ENCODE measurements at places on chromosomes 7 and 10.

GRCh38 chr7:108001764-108002725 lies 916 bp downstream of the LAMB1 start:
- DNase-seq: no peak

DNA sequence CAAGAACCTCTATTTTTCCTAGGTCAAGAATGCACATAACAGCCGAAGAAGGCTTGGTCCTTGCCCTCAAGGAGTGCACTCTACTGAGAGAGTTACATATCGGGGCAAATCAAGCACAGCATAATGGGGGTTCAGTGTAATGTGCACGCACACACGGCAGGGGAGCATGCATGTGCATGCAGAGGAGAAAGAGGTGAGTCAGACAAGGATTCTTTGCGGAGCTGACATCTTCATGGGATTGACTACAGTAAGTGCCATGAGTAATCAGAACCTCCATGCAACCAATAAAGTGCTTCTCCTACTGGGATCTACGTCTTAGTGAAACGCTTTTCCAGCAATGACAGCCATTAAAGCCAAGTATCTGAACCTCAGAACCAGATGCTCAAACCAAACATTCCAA lies 123.6 kb downstream of the RNF216 start:
- no peak for DNase-seq

- no peak for DNase-seq
Observed at GRCh38 chr7:104161244-104161643, 46.6 kb downstream of the ORC5 start.

DNA sequence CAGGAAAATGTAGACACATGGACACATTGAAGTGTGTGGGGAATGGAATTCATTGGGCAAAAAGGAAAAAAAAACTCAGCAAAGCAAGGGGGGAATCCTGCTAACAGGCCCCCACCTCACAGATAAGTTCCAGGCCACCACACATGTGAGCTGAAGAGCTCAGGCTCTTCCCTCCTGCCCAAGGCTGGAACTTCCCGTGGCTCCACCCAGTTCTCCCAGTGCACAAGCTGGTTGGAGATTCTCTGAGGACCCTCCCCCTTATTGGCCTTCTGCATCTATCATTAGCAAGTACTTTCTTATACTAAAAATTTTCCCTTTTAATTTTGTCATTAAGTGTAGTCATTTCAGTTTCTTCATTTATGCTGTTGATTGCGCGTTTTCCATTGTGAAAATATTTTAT lies 190.8 kb downstream of the CCSER2 start:
- no peak for DNase-seq

- no peak for DNase-seq
Observed at GRCh38 chr10:110842326-110842904, 29.3 kb upstream of the PDCD4 start.

- no peak for DNase-seq
Observed at GRCh38 chr7:132475669-132476116, 100.6 kb downstream of the PLXNA4 start.

- DNase-seq: no peak
Observed at GRCh38 chr10:100877461-100877850, 35.3 kb upstream of the SLF2 start.

DNA sequence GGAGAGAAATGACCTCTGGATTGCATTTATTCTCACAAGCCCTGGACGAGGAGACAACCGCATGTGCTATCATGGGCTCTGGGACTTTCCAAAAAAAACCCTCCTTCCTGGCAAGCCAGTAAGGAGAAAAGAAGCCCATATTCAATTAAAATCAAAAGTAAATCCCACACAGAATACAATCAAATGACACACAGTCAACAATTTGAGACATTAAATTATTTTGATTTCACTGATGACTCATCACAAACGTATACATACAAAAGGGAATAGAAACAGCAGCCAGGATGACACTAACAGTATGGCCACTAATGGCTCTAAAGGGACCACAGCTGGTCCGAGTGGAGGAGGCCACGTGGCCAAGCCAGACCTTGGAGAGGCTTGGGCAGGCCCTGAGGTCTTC lies 24.9 kb downstream of the LRRC20 start:
- no peak for DNase-seq

DNA sequence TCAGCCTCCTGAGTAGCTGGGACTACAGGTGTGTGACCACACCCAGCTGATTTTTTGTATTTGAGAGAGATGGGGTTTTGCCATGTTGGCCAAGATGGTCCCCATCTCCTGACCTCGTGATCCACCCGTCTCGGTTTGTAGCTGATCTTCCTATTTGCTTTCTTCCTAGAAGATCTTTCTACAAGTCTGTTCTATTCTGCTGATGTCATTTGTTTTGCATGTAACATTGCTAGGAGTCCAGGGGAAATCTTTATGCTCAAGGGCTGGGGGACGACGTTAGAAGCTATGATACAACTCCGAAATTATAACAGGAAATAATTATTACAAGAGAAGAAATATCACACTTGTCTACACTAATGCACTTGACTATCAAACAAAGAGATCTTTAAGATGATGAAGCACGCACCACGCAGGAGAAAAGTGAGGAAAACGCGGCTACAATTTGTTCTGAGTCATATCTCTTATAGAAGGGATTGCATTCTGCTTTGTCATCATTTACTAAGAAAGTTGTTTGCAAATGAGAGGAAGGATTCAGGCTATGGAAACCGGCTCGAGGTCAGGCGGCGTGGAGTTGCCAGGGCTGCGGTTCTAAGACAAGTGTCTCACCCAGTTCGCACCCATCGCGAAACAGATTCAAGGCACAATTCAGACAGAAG lies 103.0 kb upstream of the CARD11 start:
- peak; percentile 20 for DNase-seq

DNA sequence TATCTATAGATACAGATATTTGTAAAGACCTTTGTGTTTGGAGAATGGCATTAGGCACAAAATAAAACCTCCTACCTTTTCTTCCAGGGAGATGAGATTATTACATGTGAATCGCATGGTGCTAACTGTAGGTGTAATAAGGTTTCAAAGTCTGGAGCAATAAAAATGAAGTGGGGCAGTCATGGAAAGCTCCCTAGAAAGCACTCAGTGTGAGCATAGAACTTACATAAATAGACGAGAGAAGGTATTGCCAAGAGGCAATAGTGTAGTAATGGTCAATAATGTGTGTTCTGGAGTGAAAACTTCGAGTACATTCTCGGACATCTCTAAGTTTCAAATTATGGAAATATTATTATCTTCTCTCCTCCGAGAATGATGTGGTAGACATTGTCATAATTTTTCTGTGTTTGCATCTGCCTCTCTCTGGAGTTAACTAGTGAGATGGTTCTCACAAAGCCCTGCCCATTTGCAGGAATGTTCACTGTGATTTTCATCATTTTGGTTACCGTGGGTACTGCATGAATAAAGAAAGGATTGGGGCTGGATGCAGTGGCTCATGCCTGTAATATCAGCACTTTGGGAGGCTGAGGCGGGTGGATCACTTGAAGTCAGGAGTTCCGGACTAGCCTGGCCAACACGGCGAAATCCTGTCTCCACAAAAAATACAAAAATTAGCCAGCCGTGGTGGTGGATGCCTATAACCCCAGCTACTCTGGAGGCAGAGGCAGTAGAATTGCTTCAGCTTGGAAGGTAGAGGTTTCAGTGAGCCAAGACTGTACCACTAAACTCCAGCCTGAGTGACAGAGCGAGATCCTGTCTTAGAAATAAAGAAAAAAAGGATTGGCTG lies 10.6 kb downstream of the VIM start:
- DNase-seq: no peak

- DNase-seq: no peak
Observed at GRCh38 chr7:78588393-78588792, 789.8 kb downstream of the PHTF2 start.

GRCh38 chr7:28714459-28715120 lies 243.5 kb downstream of the TRIL start:
- DNase-seq: no peak

DNA sequence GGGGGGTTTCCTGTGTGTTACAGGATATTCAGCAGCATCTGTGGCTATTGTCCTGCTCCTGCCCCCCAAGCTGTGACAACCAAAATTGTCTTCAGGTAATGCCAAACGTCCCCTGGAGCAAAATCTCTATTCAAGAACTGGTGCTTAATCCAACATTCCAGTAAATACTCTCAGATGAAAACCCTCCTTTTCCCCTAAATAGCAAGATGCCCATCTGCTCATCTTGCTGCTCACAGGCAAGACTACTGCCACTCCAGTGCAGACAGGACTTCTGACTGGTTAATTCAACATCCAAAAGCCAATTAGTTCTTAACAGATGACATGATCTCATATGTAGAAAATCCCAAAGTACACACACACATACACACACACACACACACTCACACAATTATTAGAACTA lies 20.5 kb upstream of the JAZF1 start:
- no peak for DNase-seq

DNA sequence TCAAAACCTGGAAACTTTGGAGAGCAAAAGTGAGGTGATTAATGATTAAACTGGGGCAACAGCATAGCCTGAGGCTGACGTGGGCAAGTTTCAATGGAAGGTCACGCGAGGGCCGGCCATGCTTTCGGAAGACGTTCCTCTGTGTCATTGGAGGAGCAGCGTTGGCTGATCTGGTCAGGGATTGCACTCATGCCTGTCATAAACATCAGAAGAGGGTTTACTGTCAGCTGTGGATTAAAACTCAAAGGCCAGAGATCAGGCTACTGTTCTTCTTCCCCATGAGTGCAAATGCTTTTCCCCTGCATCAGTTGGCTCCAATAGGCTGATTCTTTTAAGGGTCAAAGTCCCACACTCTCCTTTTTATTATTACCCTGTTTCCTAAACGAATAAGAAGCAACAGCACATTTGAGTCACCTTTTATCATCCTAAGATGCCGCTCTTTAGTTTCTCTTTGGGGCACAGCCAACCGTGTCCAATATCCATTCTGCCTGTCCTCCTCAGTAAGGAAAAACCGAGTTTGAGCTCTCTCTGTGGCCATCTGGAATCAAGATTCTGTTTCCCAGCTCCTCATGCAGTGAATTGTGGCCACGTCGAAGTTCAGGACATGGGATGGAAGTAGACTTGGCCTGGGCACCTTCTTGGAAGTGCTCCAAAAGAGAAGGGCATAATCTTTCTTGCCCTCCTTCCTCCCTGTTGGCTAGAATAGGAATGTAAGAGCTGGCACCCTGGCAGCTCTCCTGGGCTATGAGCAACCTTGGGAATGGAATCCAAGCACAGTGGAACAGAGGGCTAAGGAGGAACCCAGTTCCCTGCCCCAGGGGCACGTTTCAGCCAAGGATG lies 62.5 kb upstream of the INSIG1 start:
- DNase-seq: no peak

GRCh38 chr7:128197589-128197988 lies 43.5 kb upstream of the LEP start:
- DNase-seq: no peak

GRCh38 chr10:128211064-128211504 lies 84.9 kb upstream of the MKI67 start:
- no peak for DNase-seq

DNA sequence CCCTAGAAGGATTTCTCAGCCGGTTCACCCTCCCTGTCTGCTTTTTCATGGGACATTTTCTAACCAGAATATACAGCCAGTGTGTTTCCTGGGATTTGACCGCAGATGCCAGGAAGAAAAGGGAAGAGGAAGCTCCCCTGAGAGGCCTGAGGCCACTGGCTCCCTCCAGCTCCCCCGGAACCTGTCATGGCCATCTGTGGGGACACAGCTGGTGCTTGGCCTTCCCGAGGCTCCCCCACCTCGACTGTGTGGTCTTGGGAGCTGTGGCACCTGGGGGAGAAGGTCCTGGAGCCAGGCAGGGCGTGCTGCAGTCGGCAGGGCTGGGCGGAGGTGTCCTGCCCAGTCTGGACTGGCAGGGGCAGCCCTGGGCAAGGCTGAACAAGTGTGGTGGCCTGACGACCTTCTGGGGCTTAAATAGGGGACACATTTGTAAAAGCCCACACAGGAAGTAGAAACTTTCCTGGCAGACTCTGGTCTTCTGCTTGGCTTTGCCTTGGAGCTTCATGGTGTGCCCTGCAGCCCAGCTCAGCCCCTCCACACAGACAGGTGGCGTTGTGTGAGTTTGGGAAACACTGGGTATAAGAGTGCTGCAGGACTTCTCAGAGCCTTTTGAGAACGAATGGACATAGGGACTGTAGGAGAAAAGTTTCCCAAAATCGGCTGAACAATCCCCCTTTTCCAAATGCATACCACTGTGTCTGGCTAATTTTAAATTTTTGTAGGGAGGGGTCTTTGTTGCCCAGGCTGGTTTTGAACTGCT lies 6.8 kb downstream of the BRI3 start:
- no peak for DNase-seq

DNA sequence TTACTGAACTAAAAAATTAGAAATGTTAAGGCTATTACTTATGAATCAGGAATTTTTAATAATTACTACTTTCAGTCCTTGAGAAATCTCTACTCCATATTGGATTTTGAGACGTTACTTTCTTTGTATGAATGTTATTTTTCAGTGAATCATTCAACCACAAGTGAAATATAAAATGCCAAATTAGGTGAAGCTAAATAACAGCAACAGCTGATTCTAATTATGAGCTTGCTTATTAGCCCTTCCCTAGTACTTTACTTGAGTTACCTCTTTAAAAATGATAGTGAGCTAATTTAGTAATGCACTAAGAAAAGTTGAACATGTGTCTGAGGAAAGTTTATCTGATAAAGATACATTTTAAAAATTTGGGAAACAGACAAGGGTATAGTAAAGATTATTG lies 51.4 kb downstream of the PCGF5 start:
- no peak for DNase-seq

DNA sequence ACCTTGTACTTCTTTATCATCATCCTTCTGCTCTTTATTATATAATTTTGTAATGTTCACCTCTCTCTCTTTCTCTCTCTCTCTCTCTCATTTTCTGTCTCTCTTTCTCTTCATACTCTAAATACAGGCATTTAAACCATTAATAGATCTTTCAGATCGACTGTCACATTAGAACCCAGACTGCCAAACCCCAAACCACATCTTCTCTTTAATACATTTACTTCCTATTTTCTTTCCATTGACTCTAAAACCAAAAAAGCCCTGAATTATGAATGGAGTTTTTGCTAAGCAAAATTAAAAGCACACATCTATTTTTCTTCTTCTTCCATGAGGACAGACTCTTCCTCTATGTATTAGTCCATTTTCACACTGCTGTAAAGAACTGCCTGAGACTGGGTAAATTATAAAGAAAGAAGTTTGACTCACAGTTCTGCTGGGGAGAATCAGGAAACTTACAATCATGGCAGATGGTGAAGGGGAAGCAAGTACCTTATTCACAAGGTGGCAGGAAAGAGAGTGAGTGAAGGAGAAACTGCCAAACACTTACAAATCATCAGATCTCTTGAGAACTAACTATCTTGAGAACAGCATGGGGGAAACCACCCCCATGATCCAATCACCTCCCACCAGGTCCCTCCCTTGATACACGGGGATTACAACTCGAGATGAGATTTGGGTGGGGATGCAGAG lies 272.7 kb upstream of the MGMT start:
- DNase-seq: no peak
